ENCODE measurements at places on chromosomes 16 and 17. TPM values are rescaled to one million over a fixed set of nuclear protein-coding genes. Genes with fewer than 3 reads are reported as not detected.

GRCh38 chr16:85682516-85682915 lies 6.2 kb downstream of the GINS2 start:
- DNase-seq: no peak

The FAM83G gene
- 2.9 TPM for polyA plus RNA-seq

GRCh38 chr16:87713451-87714229 lies 52.1 kb downstream of the KLHDC4 start:
- DNase-seq: no peak

- DNase-seq: no peak
Measured at GRCh38 chr16:14292051-14292825, 221.1 kb downstream of the MRTFB start.

Measured in urinary bladder (tissue), 4 donors.